ENCODE measurements at places on chromosomes 12 and 14.

GRCh38 chr12:3231399-3231876 is 154.3 kb downstream of the TSPAN9 start:
- H3K36me3 ChIP-seq = no peaks in the 10 kb centered on the region
- peaks cover 25% of the 10 kb centered on the region for H3K4me1 ChIP-seq
- DNase-seq = peak; percentile 78
- no peak overlapping the region for H3K4me3 ChIP-seq
- no peaks in the 10 kb centered on the region for H3K27me3 ChIP-seq
- H3K27ac ChIP-seq = 0 out of 2 replicates have a peak overlapping the region, but pooled peaks have one; percentile 26

GRCh38 chr14:60512126-60512525 is 3.2 kb downstream of the SIX6 start:
- DNase-seq = no peak
- H3K36me3 ChIP-seq = no peaks in the 10 kb centered on the region
- H3K27me3 ChIP-seq = peaks cover 100% of the 10 kb centered on the region
- H3K4me1 ChIP-seq = peaks cover 71% of the 10 kb centered on the region
- no peak overlapping the region for H3K27ac ChIP-seq
- H3K4me3 ChIP-seq = peak overlapping the region; percentile 54

GRCh38 chr14:85663256-85663655 is 133.3 kb downstream of the FLRT2 start:
- no peaks in the 10 kb centered on the region for H3K36me3 ChIP-seq
- H3K4me1 ChIP-seq = no peaks in the 10 kb centered on the region
- no peaks in the 10 kb centered on the region for H3K27me3 ChIP-seq
- no peak overlapping the region for H3K4me3 ChIP-seq
- DNase-seq = no peak
- no peak overlapping the region for H3K27ac ChIP-seq

GRCh38 chr14:61355892-61356325 is 34.5 kb downstream of the PRKCH start:
- H3K27me3 ChIP-seq = no peaks in the 10 kb centered on the region
- no peak overlapping the region for H3K27ac ChIP-seq
- H3K36me3 ChIP-seq = no peaks in the 10 kb centered on the region
- H3K4me1 ChIP-seq = no peaks in the 10 kb centered on the region

- H3K36me3 ChIP-seq = no peaks in the 10 kb centered on the region
- no peak for DNase-seq
- H3K27me3 ChIP-seq = no peaks in the 10 kb centered on the region
- H3K4me1 ChIP-seq = no peaks in the 10 kb centered on the region
- no peak overlapping the region for H3K27ac ChIP-seq
Measured at GRCh38 chr14:97827746-97828145, 1030.6 kb downstream of the VRK1 start.

DNA sequence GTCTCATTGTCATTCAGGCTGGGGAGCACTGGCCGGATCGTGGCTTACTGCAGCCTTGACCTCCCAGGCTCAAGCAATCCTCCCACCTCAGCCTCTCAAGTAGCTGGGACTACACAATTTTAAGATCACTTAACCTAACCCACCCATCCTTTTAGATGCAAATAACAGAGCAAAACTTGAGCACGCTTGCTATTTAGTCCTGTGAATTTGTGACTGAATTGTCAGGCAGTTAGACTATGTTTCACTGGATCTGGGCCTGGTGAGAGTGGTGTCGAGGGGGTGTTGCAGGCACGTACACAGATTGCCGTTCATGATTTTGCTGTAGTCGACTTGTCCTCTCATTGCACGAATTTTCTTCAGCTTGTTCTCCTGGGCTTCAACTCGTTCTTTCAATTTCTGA is 38.2 kb downstream of the ZFYVE21 start:
- H3K27me3 ChIP-seq = no peaks in the 10 kb centered on the region
- H3K4me3 ChIP-seq = no peak overlapping the region
- no peak overlapping the region for H3K27ac ChIP-seq
- no peaks in the 10 kb centered on the region for H3K4me1 ChIP-seq
- no peak for DNase-seq

- no peaks in the 10 kb centered on the region for H3K36me3 ChIP-seq
- no peaks in the 10 kb centered on the region for H3K4me1 ChIP-seq
- no peaks in the 10 kb centered on the region for H3K27me3 ChIP-seq
- no peak overlapping the region for H3K4me3 ChIP-seq
- DNase-seq = no peak
Measured at GRCh38 chr12:113010701-113011100, 32.4 kb downstream of the OAS2 start.
